ENCODE measurements at places on chromosomes 7 and 10. TPM values are rescaled to one million over a fixed set of nuclear protein-coding genes. Genes with fewer than 3 reads are reported as not detected.
A peak's percentile ranks its signal among the peaks of the same experiment; 100 is the strongest.

DNA sequence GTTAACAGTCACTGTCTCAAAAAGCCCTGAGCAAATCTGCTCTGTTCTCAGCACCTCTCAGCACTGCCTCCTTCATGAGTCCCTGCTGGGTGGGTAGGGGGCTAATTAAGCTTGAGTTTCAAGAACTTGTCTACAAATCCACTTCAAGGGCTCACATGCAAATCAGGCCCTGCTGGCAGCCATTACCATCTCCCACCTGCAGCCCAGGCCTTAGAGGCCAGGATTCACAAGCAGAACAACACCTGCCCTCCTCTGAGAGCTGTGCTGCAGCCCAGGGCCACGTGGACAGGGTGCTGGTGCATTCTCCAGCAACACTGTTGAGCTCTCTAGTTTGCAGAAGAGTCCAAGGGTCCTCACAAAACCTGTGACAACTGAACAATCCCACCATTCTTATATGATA lies 119.2 kb downstream of the DPP6 start:
- no peaks in the 10 kb centered on the region for H3K27me3 ChIP-seq
- H3K27ac ChIP-seq = no peak overlapping the region
- no peak for DNase-seq
- H3K4me1 ChIP-seq = no peaks in the 10 kb centered on the region

- H3K36me3 ChIP-seq = no peaks in the 10 kb centered on the region
- no peak overlapping the region for H3K4me3 ChIP-seq
- H3K4me1 ChIP-seq = no peaks in the 10 kb centered on the region
- DNase-seq = no peak
Measured at GRCh38 chr10:106565546-106565945, 599.0 kb downstream of the SORCS1 start.

DNA sequence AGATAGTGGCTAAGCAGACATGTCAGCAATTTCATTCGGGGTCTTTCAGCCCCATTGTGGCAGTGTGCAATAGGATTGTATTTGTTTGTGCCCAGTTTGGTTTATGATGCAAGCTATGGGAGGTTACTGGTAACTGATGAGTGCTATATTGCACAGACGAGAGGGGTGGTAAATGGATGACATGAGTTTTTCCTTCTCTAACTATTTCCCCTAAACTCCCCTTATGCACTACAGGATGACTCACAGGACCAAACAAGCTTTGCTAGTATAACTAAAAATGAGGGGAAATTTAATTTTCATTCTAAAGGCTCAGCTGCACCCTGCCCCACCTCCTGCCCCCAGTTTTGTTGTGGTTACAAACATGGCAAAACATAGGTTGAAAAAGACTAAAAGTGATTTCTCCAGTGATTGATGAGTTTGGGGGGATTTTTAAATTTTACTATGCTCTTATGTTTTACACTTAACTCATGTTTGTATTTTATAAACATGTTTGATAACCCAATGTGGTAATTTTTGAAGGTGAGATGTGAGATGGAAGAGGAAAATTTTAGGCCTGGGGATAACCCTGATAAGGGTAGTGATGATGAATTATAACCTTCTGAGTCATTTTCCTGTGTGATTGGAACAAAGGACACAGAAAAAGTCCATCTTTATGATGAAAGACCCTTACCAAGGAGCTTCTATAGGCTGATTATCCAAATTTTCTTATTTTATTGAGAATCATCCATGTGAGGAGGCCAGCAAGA lies 60.8 kb upstream of the NAMPT start:
- peak overlapping the region; percentile 15 for H3K4me3 ChIP-seq
- DNase-seq = peak; percentile 82
- H3K4me1 ChIP-seq = peaks cover 55% of the 10 kb centered on the region
- peaks cover 3% of the 10 kb centered on the region for H3K27me3 ChIP-seq

- peaks cover 45% of the 10 kb centered on the region for H3K36me3 ChIP-seq
- peak overlapping the region; percentile 87 for H3K27ac ChIP-seq
Measured at GRCh38 chr7:128963327-128963757, 25.6 kb downstream of the IRF5 start.

DNA sequence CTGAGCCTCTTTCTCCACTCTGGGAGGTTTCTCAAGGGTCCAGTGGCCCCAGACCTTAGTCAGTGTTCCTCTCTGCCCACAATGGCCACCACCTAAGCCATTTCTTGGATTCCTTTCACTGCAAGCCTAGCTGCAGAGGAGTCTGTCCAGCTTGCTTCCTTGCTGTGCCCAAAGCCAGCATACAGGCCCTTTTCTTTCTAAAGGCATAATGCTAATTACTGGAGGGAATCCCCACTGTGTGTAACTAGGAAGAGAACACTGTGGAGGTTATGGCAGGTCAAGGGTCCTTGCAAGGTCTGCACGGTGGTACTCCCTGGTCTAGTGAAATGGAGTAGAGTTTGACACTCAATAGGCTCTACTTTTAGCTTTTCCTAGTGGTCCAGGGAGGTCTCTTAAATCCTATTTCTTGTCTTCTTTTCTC lies 70.4 kb upstream of the CC2D2B start:
- H3K27me3 ChIP-seq = peaks cover 3% of the 10 kb centered on the region
- DNase-seq = no peak
- no peaks in the 10 kb centered on the region for H3K36me3 ChIP-seq

DNA sequence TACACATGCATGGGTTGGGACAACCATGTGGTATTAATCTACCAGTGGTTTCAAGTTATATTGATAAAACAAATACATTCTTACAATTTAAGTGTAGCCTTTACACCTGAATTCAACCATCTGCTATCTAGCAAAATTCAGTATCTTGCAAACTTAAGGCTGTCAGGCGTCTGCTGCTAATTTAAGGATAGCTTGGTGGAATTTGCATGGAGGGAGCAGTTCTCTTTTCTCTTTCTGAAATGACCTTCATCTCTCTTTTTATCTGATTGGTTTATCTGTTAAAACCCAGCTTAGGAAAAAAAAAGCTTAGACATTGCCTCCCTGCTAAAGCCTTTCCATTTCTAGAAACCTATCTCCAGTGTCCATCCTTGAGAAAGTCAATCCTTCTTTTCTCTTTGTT lies 102.3 kb downstream of the ZEB1 start:
- no peak for DNase-seq
- no peaks in the 10 kb centered on the region for H3K27me3 ChIP-seq
- H3K4me3 ChIP-seq = no peak overlapping the region
- peaks cover 57% of the 10 kb centered on the region for H3K4me1 ChIP-seq
- peaks cover 11% of the 10 kb centered on the region for H3K36me3 ChIP-seq
- H3K27ac ChIP-seq = no peak overlapping the region

DNA sequence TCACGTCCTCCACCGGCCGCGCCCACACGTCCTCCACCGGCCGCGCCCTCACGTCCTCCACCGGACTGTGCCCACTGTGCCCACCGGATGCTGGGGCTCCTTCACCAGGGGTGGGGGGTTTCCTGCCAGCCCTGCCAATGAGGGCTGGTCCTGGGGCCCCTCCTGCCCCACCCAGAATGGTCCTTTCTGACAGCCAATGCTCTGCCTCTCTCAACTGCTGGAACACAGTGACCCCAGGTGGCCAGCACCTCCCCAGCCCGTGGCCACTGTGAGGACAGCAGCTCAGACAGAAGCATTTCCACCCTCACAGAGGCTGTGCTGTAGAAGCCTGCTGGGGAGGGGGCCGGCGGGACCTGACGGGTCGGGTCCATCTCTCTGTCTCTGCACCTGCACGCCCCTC lies 90.1 kb upstream of the DNAAF5 start:
- no peak overlapping the region for H3K27ac ChIP-seq
- H3K4me3 ChIP-seq = no peak overlapping the region
- peak; percentile 73 for DNase-seq
- H3K36me3 ChIP-seq = peaks cover 2% of the 10 kb centered on the region
- H3K27me3 ChIP-seq = no peaks in the 10 kb centered on the region

DNA sequence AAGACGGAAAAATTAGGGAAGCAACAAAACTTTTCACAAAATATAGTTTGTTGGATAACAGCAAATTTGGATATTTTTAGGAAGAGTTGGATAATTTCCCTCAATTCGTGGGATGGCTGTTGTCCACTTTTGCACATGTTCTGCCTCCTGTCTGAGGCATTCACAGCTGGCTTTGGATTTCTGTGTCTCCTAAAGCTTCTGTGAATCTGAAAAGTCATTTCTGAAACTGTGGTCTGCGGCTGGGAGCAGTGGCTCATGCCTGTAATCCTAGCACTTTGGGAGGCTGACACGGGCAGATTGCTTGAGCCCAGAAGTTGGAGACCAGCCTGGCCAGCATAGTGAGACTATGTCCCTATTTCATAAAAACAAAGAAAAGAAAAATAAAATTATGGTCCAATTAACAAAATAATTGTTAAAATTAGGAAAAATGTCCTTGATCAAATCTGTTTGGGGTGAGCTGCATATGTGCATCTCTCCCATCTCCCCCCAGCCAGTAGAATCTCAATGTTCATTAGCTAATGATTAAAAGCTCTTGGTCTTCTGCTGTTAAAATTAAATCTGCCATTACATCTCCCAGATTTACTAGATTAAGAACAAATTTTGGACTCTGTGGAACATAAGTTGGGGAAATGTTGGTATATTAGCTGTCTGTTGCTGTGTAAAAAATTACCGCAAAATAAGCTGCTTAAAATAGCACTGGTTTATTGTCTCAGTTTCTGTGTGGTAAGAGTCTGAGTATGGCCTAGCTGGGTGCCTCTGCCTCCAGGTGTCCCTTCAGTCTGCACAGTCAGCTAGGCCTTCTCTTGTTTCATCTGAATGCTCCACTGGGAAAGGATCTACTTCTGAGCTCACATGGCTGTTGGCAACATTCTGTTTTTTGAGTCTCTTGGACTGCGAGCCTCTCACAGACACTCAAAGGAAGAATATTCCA lies 332.0 kb upstream of the FZD1 start:
- H3K4me3 ChIP-seq = no peak overlapping the region
- no peaks in the 10 kb centered on the region for H3K36me3 ChIP-seq

DNA sequence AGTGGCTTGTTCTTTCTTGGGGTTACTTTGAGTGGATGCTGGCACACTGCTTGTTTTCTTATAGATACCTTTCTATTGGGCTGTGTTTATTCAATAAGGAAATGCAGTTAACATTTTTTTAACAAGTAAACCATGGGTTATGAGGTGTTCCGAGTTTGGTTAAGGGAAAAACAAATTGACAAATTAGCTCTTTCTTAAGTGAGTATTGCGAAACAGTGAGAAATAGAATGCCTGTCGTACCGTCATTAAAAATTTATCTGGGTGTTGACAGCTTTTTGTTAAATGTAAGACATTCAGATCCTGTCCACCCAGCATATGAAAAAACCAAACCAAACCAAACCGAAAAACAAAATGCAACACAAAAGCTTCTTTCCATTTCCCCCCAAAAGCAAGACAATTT lies 6.2 kb downstream of the CUX1 start:
- no peaks in the 10 kb centered on the region for H3K27me3 ChIP-seq
- DNase-seq = no peak
- no peak overlapping the region for H3K4me3 ChIP-seq
- H3K36me3 ChIP-seq = peaks cover 5% of the 10 kb centered on the region

- H3K4me3 ChIP-seq = peak within 1 kb of the TSS; percentile 61
- no peaks in the 10 kb centered on the region for H3K36me3 ChIP-seq
- H3K4me1 ChIP-seq = peaks cover 37% of the 10 kb centered on the region
- H3K27me3 ChIP-seq = peaks cover 84% of the 10 kb centered on the region
- DNase-seq = peak; percentile 58
Measured at GRCh38 chr7:27185013-27185853, at the start of gene HOXA11. Gene HOXA11 (minus strand): TSS chr7:27185232. CDS start chr7:27185144, 88 bp downstream.

DNA sequence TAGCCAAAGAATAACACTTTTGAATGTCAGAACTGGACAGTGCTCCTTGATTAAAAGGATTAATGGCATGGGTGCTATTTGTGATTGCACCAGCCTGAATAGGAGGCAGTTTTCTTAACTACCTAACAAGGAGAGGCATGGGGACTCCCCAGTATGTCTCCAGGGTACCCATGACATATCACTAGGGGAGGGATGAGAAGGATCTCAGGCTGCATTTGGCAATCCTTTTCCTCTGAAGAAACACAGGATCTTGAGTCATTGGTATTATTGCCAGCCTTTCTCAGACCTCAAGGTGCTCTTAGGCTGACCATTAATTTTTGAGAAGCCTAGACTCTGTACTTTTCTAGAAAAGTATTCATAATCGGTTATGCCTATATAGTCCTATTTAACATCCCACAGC lies 77.5 kb upstream of the NPVF start:
- no peak for DNase-seq
- no peaks in the 10 kb centered on the region for H3K36me3 ChIP-seq
- H3K4me1 ChIP-seq = no peaks in the 10 kb centered on the region
- peaks cover 7% of the 10 kb centered on the region for H3K27me3 ChIP-seq

- no peak overlapping the region for H3K4me3 ChIP-seq
- no peak overlapping the region for H3K27ac ChIP-seq
- no peaks in the 10 kb centered on the region for H3K4me1 ChIP-seq
- H3K27me3 ChIP-seq = no peaks in the 10 kb centered on the region
Measured at GRCh38 chr10:20535897-20536881, 360.9 kb downstream of the NEBL start.

DNA sequence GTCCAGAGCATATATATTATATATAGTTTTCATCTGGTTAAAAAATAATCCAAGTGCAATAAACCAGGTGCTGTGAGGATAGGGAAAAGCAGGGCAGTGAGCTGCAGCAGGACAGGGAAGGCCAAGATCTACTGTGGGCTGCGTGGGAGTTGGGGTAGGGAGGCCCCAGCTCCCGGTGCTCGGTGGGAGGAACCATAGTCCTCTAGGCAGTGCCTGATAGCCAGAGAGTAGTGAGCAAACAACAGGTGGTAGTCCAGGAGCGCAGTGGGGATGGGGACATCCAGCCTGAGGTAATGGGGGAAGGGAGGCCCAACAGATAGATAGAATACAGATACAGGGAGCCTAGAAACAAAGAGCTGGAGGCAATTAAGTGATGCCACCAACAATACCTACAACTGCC lies 4.1 kb upstream of the BMPR1A start:
- peaks cover 6% of the 10 kb centered on the region for H3K4me1 ChIP-seq
- no peak overlapping the region for H3K4me3 ChIP-seq
- H3K36me3 ChIP-seq = peaks cover 2% of the 10 kb centered on the region
- peaks cover 3% of the 10 kb centered on the region for H3K27me3 ChIP-seq

GRCh38 chr7:44966731-44967538 lies 11.9 kb downstream of the MYO1G start:
- peak overlapping the region; percentile 50 for H3K27ac ChIP-seq
- no peak for DNase-seq
- H3K4me3 ChIP-seq = no peak overlapping the region
- peaks cover 6% of the 10 kb centered on the region for H3K4me1 ChIP-seq
- H3K36me3 ChIP-seq = peaks cover 59% of the 10 kb centered on the region

GRCh38 chr7:103542470-103542869 lies 96.5 kb upstream of the SLC26A5 start:
- no peaks in the 10 kb centered on the region for H3K4me1 ChIP-seq
- no peak overlapping the region for H3K27ac ChIP-seq
- H3K27me3 ChIP-seq = peaks cover 4% of the 10 kb centered on the region
- no peak overlapping the region for H3K4me3 ChIP-seq

GRCh38 chr7:4604456-4604940 lies 77.6 kb upstream of the FOXK1 start:
- H3K4me3 ChIP-seq = no peak overlapping the region
- no peaks in the 10 kb centered on the region for H3K36me3 ChIP-seq
- no peak overlapping the region for H3K27ac ChIP-seq
- no peak for DNase-seq

Gene FRAT1
- 3.0 TPM for total RNA-seq

Gene CASD1
- total RNA-seq = 16.4 TPM

Gene TEX36
- total RNA-seq = not detected

Gene TPK1
- 28.6 TPM for total RNA-seq

Gene NEBL
- total RNA-seq = 0.10 TPM

Gene IL6
- 3.8 TPM for total RNA-seq
